HS-5 (cell line): ENCODE measurements at places on chromosomes 16 and 17.

GRCh38 chr17:11996722-11997146 lies 541 bp downstream of the ZNF18 start:
- peak; percentile 29 for DNase-seq

GRCh38 chr16:50692999-50693781 lies at the start of gene NOD2:
TSS of gene NOD2 (plus strand) at chr16:50693606. CDS start at chr16:50699496, 5,890 bp downstream.
- no peak for DNase-seq

- DNase-seq, result no peak
Measured at GRCh38 chr17:63142836-63143235, 176.8 kb downstream of the TANC2 start.

DNA sequence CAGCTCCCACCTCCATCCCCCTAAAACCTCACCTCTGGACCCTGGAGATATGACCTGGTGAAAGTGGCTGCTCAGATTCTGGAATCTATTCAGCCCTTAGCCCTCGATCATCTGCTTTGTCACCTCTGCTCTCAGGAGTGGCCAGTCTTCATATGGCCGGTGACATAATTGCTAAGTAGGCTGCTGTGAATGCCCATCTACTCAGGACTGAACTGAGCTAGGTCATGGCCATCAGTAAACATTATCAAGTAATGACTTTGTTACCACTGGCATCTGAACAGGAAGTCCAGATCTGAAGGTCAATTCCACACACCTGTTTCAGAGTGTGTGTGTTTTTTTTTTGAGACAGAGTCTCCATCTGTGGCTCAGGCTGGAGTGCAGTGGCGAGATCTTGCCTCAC lies 78.6 kb downstream of the CDK5R1 start:
- DNase-seq, result no peak

- DNase-seq, result no peak
Measured at GRCh38 chr16:50802961-50803360, 61.1 kb downstream of the CYLD start.

DNA sequence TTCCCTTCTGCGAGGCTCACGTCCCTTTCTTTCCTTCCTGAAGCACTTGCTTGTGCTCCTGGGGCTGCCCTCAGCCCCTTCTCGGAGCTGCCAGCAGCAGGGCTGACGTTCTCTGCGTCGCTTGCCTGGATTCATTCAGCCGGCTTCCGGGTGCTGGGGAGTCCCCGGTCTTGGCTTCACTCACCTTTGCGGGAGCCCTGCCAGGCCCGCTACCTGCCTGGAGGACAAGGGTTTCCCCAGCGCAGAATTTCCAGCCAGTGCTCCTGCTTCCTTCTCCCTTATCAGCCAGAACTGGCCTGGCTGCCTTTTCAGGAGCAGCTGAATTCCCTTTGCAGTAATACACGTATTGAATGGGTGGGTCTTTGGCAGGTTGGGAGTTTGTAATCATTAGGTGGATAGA lies 22.1 kb upstream of the IL17C start:
- no peak for DNase-seq

GRCh38 chr16:53576904-53577303 lies 73.9 kb upstream of the AKTIP start:
- no peak for DNase-seq

DNA sequence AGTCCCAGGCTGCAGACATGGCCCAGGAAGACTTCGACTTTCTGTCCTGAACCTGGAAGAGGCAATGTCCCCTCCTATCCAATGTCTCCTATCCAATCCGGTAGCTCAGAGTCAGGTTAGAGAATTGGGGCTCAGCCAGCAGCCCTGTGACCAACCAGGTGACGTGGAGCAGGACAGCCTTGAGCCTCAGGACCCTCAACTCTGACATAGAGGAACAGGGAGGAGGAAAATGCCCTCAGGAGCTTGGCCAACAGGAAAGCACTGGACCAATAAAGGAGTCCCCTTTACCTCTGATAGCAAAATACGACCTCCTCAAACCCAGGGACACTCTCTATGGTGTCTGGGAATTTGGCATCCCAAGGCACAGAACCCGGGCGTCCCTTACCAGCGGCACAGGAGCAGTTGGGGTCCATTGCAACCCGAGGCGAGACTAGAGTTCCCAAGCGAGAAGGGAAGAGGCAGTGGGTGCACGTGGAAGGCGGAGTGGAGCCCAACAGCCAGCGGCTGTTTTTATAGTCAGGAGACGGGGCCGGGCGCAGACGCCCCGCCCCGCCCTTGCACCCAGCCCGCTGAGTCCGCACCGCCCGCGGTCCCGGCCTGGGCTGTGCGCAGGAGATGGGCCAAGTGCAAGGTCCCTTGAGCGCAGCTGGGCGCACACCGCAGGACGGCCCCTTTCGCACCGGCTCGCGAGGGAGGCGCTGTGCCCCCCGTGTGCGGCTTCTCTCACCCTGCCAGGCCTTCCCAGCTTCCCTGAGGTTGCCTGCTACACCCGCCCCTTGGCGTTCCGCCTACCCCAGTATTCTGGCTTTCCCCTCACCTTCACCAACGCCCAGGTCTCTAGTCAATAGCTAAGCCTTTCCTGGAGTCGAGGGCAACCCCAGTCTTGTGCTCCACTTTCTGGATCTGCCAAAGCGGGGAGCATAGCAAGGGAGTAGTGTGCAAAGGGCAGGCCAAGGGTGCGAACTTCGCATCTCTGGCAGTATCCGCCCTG lies at the start of gene MT1G:
Gene MT1G (minus strand): TSS at position 485 of the 991 bp plus-strand sequence. CDS start 72 bp downstream, at position 413.
- no peak for DNase-seq

- DNase-seq, result no peak
Measured at GRCh38 chr17:45577571-45578279, 87.2 kb upstream of the PLEKHM1 start.

- no peak for DNase-seq
Measured at GRCh38 chr17:34382621-34383124, 19.6 kb upstream of the CCL1 start.

- DNase-seq, result no peak
Measured at GRCh38 chr16:47519996-47520679, 59.0 kb downstream of the PHKB start.

DNA sequence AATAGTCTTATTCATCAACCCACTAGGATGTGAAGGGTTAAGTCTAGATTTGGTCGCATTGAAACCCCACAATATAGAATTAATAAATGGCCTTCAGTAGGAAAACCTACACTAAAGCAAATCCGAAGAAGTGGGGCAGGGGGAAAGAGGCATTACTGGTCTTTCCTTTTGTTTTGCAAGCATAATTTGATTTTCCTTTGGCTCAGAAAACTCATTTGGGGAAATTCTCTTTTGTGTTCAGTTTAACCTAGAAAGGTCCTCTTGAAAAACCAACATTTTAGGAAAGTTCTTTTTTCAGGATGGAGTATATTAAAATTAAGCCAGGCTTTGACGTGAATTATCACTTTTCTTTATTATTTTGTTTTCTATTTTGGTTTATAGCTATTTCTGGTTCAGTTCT lies 31.7 kb downstream of the ERCC4 start:
- DNase-seq, result no peak

DNA sequence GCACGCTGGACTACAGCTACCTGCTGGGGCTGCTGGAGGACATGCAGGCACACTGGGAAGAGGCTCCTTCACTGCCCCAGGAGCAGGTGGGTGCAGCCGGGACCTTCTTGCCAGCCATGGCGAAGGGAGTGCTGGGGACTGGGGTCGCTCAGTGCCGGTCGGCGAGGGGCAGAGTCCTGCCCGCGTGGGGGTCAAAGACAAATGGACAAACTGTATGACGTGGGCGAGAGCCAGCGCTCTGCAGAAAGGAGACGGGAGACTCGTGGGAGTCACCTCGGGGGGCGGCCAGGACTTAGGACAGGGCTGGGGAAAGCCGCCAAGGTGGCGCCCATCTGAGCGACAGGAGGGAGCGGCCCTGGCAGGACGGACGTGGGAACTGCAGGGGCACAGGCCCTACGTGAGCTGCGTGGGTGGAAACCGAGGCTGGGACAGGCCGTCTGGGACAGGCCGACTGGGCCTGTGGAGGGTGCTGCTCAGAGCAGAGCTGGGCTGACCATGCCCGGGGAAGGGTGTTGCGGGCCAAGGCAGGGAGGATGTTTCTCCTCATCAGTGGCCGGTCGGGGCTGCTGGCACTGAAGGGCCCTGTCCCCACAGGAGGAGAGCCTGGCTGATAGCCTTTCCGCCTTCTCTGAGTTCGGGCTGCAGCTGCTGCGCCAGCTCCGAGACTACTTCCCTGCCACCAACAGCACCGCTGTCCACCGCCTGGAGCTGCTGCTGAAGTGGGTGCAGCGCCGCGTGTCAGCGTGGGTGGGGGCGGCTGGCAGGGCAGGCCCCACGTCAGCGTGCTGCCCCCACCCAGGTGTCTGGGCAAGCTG lies 8.0 kb downstream of the TSR3 start:
- DNase-seq, result no peak

DNA sequence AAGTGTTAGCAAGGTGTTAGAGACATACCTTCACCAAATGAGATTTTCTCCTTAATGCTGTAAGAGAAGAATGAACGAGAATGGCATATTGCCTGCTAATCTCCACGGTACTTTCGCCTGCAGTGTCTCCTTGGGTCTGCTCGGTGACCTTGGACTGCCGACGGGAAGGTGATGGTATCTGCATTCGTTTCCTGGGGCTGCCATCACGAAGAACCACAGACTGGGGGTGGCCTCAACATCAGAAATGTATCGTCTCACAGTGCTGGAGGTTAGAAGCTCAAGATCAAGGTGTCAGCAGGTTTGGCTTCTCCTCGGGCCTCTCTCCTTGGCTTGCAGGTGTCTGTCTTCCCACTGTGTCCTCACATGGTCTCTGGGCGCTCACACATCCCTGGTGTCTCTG lies 86.3 kb upstream of the TNRC6C start:
- no peak for DNase-seq

DNA sequence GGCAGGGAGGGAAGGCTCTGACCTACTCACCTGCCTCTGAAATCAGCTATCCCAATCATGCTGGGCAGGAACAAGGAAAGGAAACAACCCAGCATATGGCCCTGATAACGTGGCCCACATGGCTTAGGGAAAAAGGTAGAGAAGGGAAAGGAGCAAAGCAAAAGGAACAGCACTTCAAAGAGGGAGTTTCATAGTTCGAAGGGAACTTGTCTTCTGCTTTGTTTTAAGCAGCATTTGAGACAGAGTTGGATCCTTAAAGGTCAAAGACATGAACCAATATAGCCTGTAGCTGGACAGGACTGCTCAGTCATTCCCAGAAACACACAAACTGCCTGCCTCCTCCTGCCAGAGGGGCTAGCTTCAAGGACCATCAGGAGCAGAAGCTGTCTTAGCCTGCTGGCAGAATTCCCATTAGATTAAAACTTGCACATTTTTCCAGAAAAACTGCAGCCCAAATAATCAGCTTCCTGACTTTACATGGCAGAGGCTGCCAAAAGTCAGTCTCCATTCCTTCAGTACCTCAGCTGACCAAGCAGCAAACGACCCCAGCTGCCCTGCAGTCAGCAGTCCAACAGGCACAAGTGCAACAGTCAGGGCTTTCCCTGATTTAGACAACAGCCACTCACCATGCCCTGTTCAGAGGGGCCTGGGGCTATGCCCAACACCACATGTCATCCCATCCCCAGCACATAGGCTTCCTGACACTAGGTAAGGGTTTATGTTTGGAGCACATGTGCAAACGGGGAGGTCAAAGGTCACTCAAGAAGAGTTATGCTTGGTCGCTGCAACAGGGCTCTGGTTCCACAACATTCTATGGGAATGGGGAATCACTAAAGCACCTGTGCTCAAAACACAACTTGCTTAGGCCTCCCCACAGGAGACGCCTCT lies 32.5 kb downstream of the RANBP10 start:
- no peak for DNase-seq

DNA sequence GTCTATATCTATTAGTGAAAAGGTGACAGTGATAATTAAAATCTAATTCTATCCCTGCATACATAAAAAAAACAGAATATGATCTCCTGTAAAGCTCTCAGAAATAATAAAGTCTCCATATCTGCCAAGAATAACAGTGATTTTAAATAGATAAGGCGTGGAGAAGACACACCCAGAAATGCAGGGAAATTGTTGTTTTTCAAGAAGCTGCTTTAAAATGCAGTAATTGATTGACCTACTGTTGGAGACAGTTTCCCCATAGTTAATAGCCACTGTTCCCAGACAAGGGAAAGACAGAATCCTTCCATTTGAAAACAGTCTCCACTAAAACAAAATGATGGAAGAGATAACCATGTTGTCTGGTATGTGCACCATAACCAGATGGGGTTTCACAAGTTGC lies 571.5 kb upstream of the CDH5 start:
- DNase-seq, result no peak

GRCh38 chr17:75688209-75688825 lies 21.2 kb downstream of the SAP30BP start:
- DNase-seq, result no peak

DNA sequence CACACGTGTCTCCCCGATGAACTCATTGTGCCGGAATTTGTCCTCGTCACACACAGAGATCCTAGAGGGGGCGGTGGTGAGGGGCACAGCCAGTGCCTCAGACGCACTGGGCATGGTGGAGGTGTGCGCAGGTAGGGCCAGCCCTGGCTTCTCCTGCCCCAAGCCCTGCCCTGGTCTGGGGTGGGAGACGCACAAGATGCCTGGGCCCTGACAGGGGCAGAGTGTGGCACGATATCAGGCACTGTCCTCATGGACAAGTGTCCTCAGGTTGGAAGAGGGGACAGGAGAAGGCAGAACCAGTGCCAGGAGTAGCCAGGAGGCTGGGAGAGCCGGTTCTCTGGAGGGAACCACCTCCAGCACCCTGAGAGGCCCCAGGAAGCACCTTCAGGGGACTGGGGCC lies 20.0 kb downstream of the DOC2B start:
- DNase-seq, result no peak

- no peak for DNase-seq
Measured at GRCh38 chr17:29615048-29615385, 7.7 kb downstream of the CORO6 start.

GRCh38 chr16:29898804-29899515 lies 390 bp downstream of the SEZ6L2 start:
- DNase-seq, result peak; percentile 40

- no peak for DNase-seq
Measured at GRCh38 chr17:64120159-64120810, 9.7 kb downstream of the ERN1 start.

- DNase-seq, result no peak
Measured at GRCh38 chr16:30406795-30407101, 658 bp upstream of the ZNF771 start.

DNA sequence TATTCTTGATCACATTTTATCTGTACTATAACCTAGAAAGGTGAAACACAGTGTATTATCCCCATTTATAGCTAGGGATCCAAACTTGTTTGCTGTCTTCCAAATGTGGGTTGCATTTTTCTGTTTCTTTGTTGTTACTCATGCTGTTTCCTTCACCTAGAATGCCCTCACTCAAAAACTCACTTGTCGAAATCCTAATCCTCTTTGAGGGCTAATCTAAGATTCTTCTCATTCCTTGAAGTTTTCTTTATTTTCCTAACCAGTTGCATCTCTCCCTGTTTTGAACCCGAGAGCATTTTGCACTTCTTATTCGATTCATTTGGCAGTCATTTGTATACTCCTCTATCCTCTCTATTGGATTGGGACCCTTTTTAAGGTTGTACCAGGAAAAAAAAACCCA lies 9.6 kb downstream of the CALCOCO2 start:
- no peak for DNase-seq

- no peak for DNase-seq
Measured at GRCh38 chr17:81309140-81309858, 14.2 kb upstream of the SLC38A10 start.

- DNase-seq, result no peak
Measured at GRCh38 chr17:39738983-39739884, 1.5 kb downstream of the GRB7 start.

GRCh38 chr16:13093661-13094060 lies 192.3 kb downstream of the SHISA9 start:
- no peak for DNase-seq
